ENCODE measurements at places on chromosomes 2 and 18.
A peak's percentile ranks its signal among the peaks of the same experiment; 100 is the strongest.

DNA sequence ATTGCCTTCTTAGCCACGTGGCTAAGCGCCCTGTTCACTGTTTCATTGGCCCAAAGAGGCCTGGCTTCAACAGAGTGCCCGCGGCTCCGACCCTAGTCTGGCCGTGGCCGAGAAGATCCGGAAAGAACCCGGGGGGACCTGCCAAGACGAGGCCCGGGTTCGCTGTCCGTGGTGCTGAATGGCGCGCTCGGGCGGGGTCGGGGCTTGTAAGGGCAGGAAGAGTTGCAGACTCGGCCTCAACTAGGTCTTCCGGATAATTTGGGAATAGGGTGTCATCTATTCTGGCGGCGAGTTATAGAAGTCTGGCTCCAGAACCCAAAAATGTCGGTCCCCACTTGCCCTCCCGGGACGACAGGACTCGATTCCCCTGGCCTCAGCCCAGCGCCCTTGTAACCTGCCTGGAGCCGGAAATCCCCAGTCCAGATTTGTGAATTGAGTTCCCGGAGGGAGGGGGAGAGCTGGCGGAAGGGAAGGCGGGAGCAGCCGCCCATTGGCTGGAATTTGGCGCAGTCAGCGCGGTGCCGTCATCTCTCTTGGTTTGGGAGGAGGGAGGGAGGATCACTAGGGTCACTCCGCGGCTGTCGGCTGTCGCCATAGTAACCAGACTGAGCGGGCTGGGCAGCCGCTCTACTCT, 3.5 kb downstream of the CDK5R2 start:
- DNase-seq: peak; percentile 51

DNA sequence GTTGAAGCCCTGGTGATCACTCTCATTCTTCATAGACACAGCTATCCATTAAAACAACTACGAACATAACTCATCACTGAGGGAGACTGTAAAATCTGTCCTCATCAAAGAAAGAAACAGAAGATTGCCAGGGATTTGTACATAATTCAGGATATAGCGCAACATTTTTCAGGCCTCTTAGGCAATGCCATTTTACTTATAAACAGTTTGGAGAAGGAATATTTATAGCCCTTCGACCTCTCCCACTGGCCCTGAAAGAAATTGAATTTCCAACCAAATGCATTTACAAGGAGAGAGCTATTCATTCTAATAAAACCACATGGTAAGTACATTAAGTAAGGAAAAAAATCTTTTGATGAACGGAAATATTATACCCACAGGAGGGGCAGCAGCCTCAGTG, 295.0 kb downstream of the RAD51AP2 start:
- no peak for DNase-seq

DNA sequence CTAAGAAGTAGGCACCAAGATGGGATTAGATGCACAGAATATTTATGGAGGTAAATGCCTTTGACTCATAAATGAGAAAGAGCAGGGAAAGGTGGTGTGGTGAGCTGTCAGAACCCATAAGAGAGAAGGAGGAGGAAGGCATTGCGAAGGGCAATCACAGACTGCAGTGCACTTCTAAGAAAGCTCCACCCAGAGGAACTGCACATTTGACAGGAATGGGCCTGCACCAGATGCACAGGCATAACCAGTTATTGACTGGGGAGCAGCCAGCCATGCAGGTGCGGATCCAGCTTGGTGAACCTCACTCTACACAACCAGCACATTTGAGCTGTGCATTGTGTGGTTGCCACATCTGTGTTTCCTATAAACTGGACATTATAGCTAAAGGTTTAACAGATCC, 62.2 kb upstream of the L3MBTL4 start:
- no peak for DNase-seq

DNA sequence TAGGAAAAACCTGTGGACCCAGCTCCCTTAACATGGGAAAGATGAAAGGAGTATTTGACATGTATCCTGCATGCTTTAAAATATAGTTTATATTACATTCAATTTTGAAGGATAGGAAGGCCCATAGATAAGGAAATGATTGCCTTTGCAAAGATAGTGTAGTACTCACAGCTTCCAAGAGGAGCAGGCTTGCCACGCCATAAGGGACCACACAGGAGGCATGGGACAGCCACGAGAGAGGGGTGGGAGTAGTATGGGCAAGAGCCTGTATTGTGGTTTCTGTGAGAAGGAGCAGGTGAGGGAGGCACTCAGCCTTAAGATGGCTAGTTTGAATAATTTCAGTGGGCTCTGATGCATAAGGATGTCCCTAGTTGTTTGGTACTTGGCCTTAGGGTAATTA, 740.3 kb downstream of the SATB2 start:
- DNase-seq: no peak

DNA sequence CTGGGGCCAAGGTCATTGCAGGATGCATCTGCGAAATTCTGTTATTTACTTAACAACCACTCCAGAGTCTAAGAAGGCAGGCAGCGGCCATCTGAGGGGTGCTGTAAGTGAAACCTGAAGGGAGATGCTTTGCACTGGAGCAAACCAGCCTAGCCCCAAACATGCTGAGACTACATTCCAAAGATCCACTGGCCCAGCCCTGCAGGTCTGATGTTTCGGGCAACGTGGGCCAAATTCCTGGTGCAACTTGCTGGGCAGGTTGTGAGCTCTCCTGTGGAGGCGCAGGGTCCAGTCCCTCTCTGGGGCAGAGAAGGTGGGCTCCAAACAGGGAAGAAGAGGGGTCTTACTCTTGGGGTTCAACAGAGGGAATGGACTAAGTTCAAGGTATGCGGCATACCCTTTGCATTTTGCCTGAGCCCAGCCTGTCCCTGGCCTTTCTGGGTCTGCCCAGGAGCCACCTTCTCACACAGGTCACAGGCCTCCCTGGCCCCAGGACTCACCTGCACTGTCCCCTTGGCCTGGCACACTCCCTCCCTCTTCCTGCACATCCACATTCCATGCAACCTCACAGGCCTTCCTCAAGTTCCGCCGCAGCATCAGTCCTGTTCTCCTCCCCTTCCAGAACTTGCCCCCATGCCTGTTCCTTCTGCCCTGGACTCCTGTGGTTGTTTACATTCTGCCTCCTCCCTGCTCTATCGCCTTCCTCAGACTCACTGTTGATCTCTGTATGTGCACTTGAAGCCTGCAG, 5.1 kb upstream of the MAL start:
- DNase-seq: no peak

DNA sequence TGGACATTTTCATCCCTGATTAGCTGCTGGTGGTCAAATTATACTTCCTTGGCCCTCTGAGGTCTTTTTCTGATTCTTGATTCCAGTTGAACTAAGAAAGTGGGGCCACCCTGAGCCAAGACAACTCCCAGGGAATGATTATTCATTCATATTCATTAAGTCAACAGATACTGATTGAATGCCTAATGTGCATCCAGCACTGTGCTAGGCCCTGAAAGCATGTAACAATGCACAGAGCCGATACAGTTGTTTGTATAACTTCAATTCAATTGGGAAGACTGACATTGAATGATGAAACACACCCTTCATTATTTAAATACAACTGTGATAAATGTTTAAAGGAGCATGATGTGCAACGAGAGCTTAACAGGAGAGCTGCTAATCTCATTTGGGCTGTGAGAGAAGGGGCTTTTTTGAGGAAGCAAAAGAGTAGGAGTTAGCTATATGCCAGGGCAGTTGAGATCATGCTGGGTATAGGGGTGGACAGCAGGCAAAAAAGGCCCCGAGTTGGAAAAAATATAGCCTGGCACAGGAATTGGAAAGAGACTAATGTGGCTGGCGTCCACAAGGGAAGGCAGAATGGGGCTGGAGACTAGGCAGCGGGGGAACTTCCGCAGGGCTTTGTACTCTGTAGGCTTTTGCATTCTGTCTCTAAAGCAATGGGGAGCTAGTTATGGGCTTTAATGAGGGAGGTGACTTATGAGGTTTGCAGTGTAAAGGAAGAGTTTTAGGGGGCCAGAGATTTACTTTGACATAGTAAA, 57.2 kb upstream of the ACVR1 start:
- DNase-seq: no peak

DNA sequence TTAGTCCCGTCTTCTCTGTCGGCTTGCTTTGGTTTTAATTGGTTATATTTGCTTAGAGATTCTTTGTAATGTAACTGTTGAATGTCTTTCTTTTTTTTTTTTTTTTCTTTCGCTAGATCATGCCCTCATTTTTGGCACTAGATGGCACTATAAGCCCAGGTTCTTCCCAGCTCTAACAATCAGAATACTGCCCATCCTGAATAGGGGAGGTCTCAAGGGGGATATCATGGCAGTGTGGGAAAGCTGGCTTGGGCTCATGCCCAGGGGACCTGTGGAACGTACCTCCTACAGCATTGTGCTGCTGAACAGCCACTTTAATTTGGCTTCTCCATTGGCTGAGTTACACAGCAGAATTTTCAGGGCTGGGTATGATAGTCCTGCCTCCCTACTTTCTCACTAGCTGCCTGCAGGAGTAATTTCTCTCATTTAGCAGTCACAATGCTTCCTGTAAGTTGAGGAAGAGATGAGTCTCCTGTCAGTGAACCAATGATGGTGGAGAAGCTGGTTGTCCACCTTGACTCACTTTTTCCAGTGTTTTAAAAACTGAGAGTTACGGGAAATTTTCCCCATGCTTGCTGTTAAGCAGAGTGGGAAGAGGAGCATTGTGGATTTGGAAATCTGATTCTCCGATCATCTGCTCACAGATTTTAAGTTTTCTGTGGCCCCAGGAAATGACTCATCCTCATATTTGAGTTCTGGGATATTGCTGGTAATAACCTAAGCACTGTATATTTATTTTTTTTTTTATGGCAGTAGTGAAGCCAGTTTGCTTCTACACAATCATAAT, 47.2 kb downstream of the RAD51AP2 start:
- no peak for DNase-seq

GRCh38 chr2:79275197-79275596, 115.6 kb upstream of the REG3A start:
- no peak for DNase-seq

GRCh38 chr2:48943436-48943835, 187.9 kb upstream of the LHCGR start:
- DNase-seq: no peak

- DNase-seq: no peak
Observed at GRCh38 chr18:27124196-27124595, 60.9 kb downstream of the CHST9 start.

- DNase-seq: no peak
Observed at GRCh38 chr2:161994761-161995520, 79.1 kb downstream of the DPP4 start.

DNA sequence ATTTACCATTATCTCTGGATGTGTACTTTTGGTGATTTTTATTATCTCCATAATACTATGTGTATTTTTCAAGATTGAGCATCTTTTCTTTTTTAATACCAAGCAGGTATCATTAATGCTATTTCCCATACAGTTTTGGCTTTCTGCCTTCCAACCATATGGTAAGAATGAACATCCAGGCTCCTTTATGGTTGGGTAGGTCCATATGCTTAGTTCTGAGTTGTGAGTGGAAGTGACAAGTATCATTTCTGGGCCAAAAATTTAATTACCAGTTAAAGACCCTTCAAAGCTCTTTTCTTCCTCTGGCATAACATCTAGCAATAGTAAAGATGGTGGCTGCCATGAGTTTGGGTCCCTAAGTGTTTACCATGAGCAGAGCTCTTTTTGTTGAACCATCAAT, 4.3 kb upstream of the RBM43 start:
- no peak for DNase-seq

All from NCI-H187 treated with DMSO at 0.1 percent for 48 hours (cell line).